GM06990 (cell line): ENCODE measurements at places on chromosomes 16 and 17.

GRCh38 chr16:27928542-27928941, 135.0 kb downstream of the GSG1L start:
- DNase-seq = no peak

- no peak for DNase-seq
These were observed 62.3 kb downstream of the TIMM22 start for GRCh38 chr17:1059131-1059795.

- DNase-seq = no peak
These were observed 265.2 kb downstream of the CBLN1 start for GRCh38 chr16:49016461-49016860.

DNA sequence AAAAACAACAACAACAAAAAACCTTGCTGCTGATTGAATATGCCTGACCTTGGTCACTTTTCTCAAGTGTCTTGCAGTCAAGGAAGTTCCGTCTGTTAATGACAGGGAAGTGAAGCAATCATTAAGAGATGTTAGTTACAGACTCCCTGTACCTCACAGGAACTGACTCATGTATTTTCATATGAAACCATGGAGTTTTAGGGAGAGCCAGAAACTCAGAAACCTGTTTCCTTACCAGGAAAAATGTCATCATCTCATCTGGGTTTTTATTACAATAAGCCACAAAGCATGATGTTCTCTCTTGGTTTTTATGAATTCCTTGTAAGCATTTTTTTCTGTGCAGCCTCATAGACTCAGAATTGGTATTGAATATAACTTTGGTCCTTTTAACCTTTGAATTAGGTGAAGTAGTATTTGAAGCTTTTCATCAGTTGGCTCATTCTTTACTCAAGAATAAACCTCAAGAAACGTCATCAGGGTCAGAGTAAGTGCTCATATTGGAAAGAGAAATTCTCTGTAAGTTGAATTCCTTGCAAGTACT, 10.3 kb downstream of the LYRM1 start:
- no peak for DNase-seq

GRCh38 chr16:52591934-52592592, 45.1 kb upstream of the TOX3 start:
- no peak for DNase-seq

GRCh38 chr17:58539698-58540097, 25.3 kb upstream of the MTMR4 start:
- DNase-seq = no peak

GRCh38 chr17:81094509-81095382, 59.8 kb downstream of the BAIAP2 start:
- no peak for DNase-seq

GRCh38 chr16:21276090-21276489, 2.0 kb downstream of the CRYM start:
- DNase-seq = no peak

GRCh38 chr17:36640836-36641235, 39.5 kb downstream of the MRM1 start:
- DNase-seq = no peak

DNA sequence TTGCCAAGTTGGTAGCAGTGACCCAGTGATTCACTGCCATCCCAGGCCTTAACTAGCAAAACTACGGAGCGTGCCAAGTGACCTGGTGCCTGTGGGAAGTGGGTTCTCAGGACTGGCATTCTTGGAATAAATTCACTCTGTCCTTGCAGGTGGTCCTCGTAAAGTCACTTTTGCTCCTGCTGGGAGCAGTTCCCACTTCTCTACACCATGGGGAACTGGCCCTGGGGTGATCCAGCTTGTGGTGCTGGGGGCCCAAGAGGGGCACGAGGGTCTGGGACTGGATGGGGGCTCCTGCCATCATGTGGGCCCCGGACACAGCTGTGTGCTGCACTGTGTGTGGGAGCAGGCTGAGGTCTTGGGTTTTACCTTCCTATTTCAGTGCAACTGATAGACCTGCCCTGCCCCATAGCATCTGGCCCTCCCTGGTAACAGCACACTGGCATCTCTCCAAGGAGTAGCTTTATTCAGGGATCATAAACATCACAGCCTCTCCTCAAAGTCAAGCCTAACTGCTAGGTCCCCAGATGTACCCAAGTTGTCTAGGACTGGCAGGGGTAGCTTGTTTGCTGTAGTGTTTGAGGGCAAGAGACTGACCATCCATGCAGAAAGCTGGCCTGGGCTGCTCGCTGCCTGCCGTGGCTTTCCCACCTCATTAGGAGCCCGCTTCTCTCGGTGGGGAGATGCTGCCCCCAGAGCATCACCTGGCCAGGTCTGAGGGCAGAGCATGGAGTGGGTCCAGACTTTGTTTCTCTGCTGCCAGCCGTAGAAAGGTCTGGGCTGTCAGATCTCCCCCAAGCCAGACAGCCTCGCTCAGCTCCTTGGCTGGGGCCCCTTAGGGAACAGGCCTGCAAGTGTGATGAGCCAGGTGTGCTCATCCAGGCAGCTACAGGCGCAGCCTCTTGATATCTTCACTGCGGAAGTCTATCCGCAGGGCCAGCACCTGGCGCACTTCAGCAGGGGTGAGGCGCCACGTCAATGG, 26.0 kb downstream of the FCSK start:
- no peak for DNase-seq

- no peak for DNase-seq
These were observed 47.3 kb downstream of the ZCCHC14 start for GRCh38 chr16:87445486-87445885.

DNA sequence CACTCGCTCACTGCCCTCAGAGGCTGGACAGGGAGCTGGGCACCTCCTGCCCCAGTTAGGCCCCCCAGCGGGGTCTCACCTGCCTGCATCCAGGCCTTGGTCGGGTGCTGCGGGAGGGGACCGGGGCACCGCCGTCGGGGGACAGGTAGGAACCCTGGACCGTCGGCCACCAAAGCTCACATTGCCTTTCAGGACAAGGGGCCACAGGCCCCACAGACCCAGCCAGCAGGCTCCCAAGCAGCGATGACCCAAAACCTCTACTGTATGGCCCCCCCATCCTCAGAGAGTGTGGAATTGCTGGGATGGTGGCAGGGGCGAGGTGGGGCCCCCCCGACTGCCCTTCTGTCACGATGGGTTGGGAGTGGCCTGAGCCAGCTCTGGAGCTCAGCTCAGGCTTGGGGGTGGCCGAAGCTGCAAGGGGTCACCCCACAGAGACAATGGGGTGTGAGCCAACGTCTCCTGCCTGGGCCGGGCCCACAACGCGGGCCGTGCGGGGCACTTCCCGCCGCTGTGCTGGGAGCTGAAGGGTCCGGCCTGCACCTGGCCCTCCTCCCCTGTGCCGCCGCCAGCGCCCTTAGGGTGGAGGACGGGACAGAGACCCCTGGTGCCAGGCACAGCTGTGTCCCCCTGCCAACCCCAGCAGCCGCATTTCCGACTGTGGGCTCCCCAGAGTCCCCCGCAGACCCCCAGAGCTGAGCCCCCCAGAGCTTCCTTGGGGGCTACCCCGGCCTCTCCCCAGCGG, 498 bp downstream of the IGFALS start:
- DNase-seq = no peak

- DNase-seq = no peak
These were observed 25.9 kb upstream of the LITAF start for GRCh38 chr16:11612665-11613025.

GRCh38 chr17:49862781-49863331, 15.0 kb upstream of the TAC4 start:
- no peak for DNase-seq

DNA sequence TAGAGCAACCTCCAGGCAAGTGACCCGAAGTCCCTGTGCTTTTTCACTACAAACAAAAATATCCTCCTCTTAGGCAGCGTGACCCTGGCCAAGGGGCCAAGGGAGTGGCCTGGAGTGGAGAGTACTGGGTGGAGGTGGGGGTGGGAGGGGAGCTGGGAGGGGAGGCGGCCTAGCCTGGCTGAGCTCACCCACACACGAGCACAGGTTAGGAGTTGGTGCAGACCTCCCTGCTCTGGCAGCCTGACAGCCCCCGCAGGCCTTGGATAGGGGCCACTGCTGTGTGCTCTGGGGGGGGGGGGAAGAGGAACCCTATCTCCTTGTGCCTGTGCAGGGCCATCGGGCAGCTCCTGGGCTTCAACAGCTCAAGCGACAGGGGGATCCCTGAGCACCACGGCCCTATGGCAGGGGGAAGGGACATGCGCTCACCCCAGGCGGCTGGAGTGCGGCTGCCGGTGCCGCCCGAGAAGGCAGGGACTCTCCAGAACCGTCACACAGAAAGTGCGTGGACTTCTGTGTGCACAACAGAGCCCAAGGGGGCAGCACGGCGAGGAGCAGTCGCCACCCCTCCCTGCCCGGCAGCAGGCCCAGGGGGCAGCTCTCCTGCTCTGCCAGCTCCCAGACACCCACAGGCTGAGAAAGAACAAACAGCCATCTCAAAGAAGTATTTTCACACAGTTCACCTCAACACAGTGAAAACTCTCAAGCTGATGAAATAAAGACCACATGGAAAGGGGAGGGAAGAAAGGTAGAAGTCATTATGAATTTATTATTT, 13.3 kb downstream of the SLC16A3 start:
- peak; percentile 47 for DNase-seq

GRCh38 chr16:66426112-66427035, 721 bp upstream of the BEAN1 start:
- no peak for DNase-seq

- DNase-seq = no peak
These were observed 70.1 kb downstream of the COPRS start for GRCh38 chr17:31788956-31789355.

DNA sequence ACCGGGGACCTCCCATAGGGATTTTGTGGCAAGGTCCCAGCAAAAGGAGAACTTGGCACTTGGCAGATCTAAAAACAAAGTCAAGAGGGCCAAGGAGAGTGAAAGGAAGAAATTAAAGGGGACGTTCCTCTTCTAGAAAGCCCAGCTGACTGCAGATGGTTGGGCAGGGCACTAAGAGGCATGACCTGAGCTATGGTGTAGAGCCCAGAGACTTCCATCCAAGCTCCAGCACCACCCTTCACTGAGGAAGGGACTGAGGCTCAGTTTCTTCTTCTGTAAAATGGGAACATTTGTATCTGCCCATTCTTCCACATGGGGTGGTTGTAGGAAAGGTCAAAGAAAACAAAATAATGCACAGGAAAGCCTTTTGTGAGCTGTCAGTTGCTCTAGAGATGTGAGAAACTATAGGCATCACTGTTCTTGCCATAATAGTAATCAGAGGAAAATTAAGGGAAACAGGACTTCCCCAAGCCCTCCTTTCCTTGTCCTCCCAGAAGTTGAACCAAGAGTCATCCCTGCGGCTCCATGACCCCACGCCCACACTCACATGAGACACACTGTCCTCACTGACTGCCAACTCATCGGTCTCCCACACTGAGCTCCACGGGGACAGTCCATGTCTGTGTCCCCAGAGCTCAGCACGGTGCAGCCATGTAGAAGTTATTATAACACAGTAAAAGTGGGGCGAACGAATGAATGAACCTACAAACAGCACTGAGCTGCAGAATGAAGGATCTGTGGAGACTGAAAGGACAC, 10.4 kb downstream of the CD300LF start:
- no peak for DNase-seq

DNA sequence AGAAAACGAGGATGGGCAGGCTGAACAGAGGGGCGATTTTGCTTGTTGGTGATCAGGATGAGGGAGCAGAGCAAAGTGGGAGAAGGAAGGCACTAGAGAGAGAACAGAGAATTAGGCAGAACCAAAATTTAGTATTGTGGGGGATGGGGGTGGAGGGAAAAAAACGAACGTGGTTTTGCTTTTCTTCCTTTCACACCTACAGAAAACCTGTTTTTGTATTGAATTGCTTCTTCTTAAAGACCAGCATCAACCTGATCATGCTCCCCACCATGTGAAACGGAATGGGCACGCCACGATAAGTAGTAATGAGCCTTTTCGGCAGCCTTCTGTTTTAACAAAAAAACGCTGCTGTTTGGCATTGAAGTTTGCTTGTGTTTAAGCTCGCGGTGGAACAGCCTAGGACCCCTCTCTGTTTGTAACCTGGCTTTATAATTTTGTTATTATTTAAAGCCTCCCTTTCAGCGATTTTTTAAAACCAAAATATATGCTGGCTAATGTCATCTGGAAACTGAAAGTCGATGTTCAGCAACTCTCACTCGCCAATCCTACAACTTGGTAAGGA, 36.8 kb downstream of the ERCC4 start:
- peak; percentile 10 for DNase-seq

GRCh38 chr17:42536372-42537155, 523 bp downstream of the NAGLU start:
- DNase-seq = peak; percentile 88

DNA sequence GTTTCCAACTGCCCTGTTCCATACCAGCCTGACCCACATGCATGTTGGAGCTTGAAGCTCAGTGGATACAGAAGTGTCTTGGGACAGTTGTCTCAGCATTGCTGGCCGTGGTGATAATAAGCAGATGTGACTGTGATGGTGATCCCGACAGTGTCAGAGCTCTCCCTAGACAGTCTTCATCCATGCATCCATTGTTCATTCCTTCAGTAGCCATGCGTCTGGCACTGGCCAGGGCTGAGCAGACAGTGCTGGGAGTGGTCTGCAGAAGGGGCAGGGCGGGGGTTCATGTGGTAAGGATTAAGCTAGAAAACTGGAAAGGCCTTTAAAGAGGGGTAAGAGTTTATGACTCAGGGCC, 68.1 kb downstream of the GNAO1 start:
- no peak for DNase-seq

DNA sequence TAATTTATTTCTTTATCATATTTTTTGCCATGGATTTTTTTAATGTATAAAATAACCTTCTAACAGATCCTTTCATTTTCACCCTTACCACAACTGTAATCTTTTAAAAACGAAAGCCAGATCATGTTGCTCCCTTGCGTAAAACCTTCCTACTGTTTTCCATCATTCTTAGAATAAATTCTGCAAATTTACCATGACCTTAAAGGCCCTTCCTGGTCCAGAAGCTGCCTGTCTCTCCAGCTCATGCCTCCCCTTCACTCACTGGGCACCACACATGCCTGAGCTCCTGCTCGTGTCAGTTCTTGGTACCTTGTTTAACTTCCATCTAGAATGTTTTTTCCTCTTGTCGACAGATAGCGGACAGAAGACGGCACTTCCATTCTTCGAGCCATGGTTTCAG, 245.0 kb upstream of the CDH5 start:
- DNase-seq = no peak

DNA sequence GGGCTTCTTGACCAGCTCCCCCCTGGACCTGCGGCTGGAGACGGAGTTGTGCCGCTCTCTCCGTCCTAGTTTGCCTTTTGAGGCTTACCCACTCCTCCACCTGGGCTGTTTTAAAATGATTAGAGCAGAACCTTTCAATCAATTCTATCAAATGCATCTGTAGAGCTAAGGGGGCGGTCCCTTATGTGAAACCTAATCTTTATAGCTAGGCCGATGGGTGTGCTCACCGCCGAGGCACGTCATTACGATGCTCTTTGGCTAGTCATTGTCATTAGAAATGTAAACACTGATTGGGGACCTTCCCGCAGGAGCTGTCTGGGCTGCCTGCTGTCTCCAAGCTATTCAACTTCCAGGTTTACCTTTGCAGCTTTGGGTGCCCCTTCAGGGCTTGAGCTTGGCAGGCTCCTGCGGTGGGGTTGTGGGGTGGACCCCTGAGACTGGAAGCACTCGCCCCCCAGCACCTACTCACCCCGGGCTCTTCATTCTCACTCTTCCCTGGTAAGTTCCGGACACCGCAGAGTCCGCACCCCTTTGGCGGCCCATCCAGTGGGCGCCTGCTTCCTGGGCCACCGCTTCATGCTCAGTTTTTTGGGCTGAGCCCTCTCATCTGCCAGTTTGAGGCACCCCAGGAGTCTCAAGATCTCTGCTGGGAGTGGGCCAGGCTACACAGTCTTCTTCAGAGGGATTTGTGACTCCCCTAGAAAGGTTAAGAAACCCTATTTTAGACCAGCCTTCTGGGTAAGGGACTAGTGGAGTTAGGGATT, 20.9 kb upstream of the IL17C start:
- DNase-seq = no peak

GRCh38 chr16:50400312-50400966, 31.7 kb upstream of the BRD7 start:
- DNase-seq = no peak
